ENCODE measurements at places on chromosomes 2 and 18.

GRCh38 chr2:67318031-67318430 is 79.1 kb upstream of the ETAA1 start:
- DNase-seq, result no peak

DNA sequence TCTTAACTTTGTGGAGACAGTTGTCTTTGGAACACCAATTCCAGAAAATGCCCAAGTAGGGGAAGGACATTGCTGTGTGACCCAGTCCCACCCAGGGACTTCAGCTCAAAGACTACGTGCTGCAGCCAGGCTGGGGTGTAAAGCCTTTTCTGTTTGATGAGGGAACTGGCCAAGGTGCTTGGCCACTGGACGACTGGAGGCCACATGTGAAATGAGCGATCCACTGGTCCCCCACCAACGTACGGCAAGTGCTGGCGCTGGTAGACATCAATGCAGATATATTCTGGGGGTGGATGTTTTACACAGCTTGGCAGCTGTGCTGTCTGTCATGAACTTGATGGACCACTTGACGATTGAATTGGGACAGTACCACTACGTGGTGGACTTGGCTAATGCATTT is 582.5 kb upstream of the HNMT start:
- DNase-seq, result no peak

DNA sequence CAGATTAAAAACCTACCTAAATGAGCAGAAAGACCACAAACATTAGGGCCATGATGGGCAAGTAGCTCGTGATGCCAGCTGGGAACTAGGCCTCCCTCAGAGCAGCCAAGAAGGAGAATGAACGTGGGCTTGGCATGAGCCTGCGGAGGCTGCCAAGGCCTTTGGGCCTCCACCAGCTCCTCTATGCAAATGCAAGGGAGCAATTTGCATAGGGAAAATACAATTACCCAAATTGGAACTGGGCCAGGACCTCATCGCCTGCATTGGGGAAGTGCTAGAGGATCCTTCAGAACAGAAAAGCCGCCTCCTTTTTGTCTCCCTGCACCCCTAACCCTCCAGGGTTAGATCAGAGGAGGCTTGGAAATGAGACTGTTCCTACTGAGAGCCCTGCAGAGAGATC is 326.4 kb downstream of the SMAD2 start:
- no peak for DNase-seq

DNA sequence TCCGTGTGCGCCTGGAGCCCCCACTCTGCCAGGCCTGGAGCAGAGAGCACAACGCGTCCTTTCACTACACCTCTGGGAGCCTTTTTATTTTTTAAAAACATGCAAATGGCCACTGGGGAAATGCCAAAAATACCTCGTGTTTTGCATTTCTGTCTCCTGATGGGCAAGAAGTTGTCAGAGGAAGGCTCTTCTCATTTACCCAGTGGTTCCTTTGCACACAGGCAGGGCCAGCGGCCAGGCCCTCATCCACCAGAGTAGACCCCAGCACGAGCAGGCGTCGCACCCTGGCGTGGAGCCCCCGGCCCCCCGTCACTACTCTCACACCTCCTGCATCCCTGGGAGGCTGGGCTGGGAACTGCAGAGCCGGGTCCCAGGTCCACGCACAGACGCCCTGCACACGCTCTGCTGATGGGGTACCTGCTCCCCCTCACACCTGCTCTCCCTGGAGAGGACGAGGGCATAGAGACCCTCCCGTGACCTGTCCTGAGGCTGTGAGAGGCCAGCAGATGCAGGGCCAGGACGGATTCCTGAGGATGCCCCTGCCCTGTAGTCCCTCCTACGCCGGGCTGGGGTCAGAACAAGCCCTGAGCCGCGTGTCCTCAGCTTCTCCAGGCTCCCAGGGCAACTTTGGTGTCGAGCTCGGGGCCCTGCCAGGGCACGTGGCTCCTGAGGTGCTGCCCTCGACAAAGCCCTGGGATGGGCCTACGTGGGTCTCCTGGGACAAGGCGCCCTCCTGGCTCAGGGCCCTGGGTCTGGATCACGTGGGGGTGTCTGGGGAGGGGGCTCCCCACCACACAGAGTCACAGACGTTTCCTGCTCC is 65.0 kb downstream of the NFATC1 start:
- no peak for DNase-seq

- no peak for DNase-seq
These were observed 423.4 kb upstream of the ID2 start for GRCh38 chr2:8258406-8258805.

DNA sequence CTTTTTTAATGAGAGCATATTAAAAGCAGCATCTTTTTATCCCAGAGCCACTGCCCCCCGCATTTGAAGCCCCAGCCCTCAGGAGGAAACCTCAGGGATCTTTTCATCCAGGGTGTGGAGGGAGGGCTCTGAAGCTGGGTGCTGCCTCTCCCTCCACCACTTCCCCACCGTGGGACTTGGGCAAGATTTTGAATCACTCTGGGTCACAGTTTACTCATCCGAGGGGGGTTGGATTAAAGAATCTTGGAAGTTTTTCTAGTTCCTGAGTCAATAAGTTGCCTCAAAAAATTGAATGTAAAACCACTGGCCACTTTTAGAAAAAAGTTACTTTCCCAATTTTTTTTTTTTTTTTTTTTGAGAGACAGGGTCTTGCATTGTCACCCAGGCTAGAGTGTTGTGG is 62.0 kb upstream of the ANKRD44 start:
- no peak for DNase-seq

DNA sequence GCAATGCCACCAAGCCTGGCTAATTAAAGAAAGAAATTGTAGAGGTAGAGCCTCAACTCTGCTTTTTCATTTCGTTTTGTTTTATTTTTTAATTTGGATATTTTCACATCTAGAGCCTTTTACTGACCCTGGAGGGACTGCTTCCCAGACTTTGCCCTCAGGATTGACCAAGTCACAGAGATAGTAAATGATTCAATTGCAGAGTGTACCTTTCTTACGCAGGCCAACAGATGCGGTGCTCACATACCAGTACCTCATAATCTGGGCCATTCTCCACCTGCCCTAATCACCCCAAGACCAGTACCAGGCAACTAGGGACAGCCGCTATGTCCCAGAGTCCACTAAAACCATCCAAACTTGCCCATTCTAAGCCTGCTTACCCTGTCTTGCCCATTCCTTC is 110.8 kb downstream of the DDX1 start:
- DNase-seq, result no peak
